ENCODE measurements at places on chromosomes 6 and 20.

- no peak for DNase-seq
Measured at GRCh38 chr6:16135066-16135465, 6.2 kb downstream of the MYLIP start.

GRCh38 chr20:24648481-24648880 lies 179.1 kb downstream of the SYNDIG1 start:
- no peak for DNase-seq

- DNase-seq = no peak
Measured at GRCh38 chr6:160519603-160520042, 144.5 kb downstream of the LPA start.

GRCh38 chr6:2763876-2764540 lies 1.2 kb upstream of the WRNIP1 start:
- no peak for DNase-seq

GRCh38 chr6:150273457-150274309 lies 95.1 kb upstream of the IYD start:
- no peak for DNase-seq

DNA sequence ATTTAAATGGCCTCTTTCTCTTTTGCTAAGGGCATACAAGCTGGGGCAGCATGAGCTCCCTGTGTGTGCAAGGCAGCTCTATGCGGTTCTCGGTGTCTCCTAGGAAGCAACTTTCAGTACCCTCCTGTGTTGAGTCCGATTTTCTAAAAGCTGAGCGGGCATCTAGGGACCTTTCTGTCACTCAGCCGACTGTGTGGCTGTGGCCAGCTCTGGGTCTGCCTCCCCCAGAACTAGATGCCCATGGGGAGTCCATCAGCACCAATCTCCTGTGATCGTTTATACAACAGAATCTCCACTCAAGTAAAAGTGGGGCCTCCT lies 7.5 kb downstream of the NELFCD start:
- DNase-seq = no peak

DNA sequence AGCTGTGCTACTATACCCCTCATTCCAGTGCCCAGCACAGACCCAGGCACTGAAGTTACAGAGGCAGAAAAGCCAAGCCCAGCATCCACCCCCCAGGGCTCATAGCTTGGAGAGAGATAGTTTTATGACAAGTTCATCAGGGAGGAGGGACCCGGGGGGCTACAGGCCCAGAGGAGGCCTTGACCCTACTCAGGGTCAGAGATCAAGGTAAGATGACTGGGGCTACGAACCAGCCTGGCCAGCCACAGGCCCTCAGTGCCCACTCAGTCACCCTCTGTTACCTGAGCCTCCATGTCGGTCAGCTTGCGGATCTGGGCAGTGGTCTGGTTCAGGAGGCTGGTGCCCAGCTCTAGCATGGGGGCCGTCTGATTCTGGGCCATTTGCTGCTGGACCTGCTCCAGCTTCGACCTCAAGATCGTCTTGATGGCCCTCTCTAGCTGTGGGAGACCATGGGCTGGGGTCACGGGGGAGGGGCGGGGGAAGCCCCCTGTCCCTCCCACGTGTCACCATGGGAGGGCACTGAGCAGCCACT lies 26.1 kb downstream of the ANGPT4 start:
- DNase-seq = no peak

GRCh38 chr20:12057778-12058177 lies 140.1 kb downstream of the BTBD3 start:
- DNase-seq = no peak

DNA sequence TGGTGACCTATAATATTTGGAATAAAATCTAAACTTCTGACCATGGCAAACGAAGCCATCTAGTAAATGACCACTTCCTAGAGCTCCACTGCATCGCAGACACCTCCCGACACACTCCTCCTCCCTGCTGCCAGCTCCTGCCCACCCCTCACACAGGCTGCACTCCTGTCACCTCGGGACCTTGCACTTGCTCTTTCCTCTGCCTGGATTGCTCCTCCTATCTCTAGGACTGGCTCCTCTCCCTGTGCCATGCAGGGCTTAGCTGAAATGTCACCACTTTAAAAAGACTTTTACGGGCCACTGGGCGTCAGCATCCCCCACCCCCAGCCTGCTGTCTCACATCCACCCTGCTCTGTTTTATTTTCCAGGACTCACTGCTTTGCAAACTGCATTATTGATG lies 87.6 kb upstream of the MC3R start:
- DNase-seq = no peak

GRCh38 chr6:53654745-53655240 lies 10.8 kb downstream of the KLHL31 start:
- DNase-seq = no peak

GRCh38 chr20:16917636-16918035 lies 169.5 kb downstream of the OTOR start:
- no peak for DNase-seq

GRCh38 chr20:63536997-63537524 lies at the start of gene PTK6:
TSS of gene PTK6 (minus strand) at chr20:63537376. CDS start at chr20:63537314, 62 bp downstream.
- DNase-seq = no peak

- DNase-seq = no peak
Measured at GRCh38 chr6:7261852-7262461, 51.0 kb downstream of the SSR1 start.

DNA sequence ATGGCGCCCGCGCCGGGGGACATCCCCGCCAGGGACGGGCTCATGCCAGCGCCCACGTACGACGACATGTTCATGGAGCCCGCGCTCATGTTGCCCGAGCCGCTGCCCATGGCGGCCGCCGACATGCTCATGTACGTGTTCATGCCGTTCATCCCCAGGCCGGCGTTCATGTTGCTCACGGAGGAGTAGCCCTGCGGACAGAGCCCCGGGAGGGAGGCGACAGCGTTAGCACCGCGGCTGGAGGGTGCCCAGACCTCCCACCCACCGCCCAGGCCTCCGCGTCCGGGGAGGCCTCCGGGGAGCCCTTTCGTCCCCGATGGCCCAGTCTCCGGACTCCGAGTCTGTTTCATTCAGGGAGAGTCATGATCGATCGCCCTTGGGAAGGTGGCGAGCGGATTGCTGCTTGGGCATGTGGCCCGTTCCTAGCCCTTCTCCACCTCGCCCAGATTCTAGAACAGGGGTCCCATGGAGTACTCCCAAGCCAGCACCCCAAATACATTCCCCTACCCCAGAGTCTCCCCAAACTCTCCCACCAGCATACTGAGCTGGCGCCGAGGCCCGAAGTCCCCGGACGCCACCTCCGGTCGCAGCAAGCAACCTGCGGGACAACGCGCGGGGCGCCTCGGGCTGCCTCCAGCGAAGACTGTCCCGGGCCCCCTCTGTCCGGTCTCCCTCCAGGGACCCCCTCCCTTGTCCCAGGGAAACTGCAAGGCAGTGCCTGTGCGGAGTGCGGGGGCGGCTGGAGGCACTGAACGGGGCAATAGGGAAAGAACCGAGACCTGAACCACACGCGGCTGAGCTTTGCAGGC lies 1.2 kb downstream of the FOXA2 start:
- no peak for DNase-seq

- DNase-seq = no peak
Measured at GRCh38 chr6:34339971-34340370, 52.5 kb downstream of the NUDT3 start.

DNA sequence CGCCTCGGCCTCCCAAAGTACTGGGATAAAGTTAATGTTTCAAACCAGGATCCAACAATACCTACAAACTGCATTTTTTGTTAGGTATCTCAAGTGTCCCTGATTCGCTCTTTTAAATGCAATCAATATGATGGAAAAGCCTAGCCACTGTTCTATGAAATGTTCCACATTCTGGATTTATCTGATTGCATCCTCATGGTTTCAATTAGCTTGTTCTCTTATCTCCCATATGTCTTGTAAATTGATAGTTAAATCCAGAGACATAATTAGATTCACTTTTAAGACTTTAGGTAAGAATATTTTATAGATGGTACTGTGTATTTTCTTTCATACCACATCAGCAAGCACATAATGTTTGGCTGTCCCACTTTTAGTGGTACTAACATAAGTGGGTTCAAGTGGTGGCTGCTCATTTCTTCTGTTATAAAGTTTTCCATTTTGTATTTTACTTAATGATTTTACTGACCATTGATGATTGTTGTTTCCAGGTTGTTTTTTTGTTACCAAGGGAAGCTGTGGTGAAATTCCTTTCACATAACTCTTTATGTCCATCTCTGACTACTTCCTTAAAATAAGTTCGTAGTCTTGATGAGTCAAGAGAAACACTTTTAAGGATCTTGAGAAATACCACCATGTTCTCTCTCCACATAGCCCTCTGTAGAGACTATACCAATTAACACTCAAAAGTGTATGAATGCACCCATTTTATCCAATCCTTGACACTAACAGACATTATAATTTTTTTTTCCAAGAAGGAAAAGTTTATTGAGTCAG lies 40.5 kb downstream of the RNGTT start:
- DNase-seq = no peak

DNA sequence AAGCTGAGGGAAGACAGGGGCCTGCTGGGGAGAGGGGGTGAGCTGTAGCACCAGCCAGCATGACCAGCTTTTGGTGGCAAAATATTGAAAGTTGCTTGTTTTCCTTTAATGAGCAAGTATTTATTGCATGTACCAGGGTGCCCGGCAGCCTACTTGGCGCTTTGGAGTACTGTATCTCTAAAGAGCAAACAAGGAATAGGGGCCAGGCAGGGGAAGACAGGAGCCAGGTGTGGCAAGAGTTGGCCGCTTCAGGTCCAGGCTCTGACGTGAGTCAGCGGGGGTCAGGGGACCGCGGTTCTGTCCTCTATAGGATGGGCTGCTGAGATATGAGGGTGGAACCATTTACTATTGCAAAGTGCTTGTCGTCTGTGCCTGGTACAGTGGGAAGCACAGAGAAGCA lies 63.1 kb downstream of the PSMG4 start:
- no peak for DNase-seq

GRCh38 chr6:90849686-90850085 lies 262.8 kb upstream of the MAP3K7 start:
- no peak for DNase-seq

DNA sequence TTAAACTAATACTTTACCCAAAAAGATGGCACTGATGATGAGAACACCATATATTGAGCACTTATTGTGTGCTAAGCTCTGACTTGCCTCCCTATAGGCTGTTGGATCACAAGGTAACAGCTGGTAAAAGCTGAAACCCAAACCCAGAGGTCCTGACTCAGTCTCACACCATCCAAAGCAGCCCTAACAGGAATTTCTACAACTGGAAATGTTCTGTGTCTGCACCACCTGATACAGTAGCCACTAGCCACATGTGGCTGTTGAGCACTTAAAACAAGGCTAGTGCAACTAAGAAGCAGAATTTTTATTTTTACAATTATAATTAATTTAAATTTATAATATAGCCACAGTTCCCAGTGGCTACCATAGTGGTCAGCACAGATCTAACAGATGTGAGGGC lies 15.6 kb upstream of the MATN4 start:
- no peak for DNase-seq

- no peak for DNase-seq
Measured at GRCh38 chr6:13907614-13908215, 17.0 kb upstream of the RNF182 start.

All from midbrain (tissue), 1 donor.